Fibroblast of lung (primary cell): ENCODE measurements at places on chromosomes 6 and 20.

DNA sequence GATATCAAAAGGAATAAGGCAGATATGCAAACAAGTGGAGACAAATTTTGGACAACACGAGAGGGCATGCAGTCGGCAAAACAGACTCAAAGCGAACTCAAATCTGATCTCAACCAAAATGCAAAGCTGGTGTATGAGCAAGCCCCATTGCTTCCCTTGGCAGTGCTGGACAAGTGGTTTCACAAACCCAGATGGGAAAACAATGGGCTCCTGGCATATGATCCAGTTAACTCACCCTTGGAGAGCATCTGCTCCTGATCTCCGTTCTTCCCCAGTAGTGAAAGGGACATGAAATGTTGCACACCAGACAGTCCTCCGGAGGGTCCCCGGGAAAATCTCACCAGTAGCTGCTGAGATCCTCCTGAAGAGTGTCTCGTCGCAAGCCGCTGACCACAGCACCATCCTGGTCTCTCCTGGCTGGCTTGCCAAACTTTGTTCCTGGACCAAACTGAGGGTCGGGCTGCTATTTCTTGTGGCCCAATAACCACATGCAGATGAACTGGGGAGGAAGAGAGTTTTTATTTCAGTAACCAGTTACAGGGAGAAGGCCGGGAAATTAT, 84.3 kb upstream of the THBS2 start:
- no peak for DNase-seq

DNA sequence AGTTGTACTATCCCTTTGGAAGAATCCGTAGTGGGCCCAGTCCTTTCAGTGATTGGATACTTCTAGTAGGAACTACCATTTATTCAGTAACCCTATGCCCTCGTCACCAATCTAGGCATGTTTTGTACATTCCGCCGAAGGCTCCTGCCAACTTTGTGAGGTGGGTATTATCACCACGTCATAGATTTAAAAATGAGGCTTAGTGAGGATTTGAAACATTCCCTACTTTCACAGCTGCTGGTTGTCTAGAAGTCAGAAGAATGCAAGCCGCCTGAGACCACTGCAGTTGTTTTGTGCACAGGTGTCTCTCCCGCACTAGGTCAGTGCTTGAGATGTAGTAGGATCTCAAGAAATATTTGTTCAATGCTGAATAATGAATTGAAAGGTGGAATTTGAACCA, 32.6 kb downstream of the ENPP1 start:
- no peak for DNase-seq

DNA sequence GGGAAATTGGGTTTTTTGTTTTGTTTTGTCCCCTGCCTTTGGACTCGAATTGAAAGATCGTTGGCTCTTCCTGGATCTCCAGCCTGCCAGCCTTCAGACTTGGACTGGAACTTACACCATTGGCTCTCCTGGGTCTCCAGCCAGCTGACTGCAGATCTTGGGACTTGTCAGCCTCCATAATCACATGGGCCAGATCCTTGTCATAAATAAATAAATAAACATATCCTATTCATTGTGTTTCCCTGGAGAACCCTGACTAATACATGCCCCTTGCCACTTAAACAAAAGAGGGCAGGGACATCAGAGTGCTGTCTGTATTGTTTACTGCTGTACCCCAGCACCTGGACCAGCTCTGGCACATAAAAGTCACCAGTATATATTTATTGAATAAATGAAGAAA, 101.5 kb downstream of the CAP2 start:
- DNase-seq, result no peak

DNA sequence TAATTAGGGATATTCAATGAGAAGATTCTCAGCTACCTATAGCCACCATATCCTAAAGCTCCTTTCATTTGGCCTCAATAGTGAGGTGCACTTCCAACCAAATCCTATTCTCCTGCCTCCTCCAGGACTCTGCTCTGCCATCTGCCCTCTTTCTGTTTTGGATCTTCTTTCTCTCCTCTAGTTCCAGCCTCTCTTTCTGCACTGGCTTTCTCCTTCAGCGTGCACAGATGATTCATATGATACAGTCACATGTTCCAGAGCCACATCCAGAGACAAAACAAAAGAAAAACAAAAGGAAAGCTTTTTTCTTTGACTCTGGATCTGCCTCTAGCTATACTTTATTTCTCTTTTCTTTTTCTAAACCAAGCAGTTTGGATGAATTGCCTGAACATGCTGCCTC, 531.9 kb upstream of the MAN1A1 start:
- DNase-seq, result peak; percentile 27

GRCh38 chr20:59441306-59441705, 140.9 kb downstream of the EDN3 start:
- no peak for DNase-seq
